ENCODE measurements at places on chromosomes 1 and 21. TPM values are rescaled to one million over a fixed set of nuclear protein-coding genes. Genes with fewer than 3 reads are reported as not detected.

DNA sequence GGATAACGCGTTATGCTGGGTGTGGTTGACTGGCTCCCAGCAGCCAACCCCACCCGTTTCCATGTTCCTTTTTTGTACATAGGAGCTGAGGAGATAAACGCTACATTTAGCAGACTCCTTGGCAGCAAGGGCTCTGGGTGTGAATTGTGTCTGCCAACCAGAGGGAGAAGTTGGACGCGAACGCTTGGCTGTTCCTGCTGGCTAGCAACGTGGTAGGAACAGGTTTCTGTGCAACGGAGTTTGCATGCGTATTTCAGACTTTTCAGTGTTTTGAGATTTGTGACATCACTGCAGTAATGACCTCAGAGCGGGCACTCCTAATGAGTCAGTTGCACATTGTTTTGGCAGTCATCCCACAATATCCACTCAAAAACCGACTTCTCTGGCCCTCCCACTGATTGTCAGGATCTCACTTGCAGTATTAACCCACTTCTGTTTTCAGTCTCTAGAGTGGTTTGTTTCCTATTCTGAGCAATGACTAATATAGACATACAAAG is 98.7 kb upstream of the RGS1 start:
- DNase-seq = no peak

GRCh38 chr21:37642493-37642892 is 273.8 kb downstream of the KCNJ6 start:
- no peak for DNase-seq

DNA sequence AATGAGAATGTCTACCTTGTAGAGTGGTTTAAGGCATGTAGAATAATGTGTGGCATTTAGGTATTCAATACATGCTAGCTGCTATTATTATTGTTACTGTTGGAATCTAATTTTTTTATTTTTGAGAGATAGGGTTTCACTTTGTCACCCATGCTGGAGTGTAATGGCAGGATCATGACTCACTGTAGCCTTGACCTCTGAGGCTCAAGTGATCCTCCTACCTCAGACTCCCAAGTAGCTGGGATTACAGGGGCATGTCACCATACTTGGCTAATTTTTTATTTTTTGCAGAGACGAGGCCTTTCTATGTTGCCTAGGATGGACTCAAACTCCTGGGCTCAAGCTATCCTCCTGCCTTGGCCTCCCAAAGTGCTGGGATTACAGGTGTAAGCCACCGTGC is 61.9 kb downstream of the EPB41 start:
- no peak for DNase-seq

GRCh38 chr1:50735443-50735842 is 224.6 kb downstream of the FAF1 start:
- DNase-seq = peak; percentile 44

DNA sequence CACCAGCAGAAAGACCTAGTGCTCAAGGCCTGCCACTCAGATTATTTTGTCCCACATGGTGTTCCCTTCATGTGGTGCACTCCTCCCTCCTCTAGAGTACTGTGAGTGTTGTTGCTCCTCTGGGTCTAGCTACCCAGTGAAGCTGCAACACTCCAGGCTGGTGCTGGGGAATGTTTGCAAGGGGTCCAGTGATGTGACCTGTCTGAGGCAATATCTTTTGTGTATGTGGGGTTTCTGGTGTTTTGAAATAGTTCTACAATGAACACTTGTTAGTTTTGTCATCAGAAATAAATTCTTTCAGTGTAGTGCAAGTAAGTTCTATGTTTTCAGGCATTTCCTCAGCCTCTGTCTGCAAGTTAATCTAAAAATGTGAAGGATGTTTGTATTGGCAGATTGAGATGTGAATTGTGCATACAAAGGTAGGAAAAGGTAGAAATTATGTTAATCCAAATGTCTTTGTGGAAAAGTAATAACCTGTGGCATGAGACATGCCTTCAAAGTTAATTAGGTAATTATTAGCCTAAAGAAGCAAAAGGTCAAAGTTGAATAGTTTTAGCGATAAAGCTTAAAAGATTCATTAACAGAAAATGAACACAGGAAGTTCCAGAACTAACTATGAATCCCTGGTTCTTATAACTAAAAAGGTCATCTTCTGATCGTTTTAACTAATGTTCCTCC is 616.8 kb downstream of the LTN1 start:
- DNase-seq = no peak

- no peak for DNase-seq
Measured at GRCh38 chr1:146035048-146035423, 13.5 kb upstream of the HJV start.

DNA sequence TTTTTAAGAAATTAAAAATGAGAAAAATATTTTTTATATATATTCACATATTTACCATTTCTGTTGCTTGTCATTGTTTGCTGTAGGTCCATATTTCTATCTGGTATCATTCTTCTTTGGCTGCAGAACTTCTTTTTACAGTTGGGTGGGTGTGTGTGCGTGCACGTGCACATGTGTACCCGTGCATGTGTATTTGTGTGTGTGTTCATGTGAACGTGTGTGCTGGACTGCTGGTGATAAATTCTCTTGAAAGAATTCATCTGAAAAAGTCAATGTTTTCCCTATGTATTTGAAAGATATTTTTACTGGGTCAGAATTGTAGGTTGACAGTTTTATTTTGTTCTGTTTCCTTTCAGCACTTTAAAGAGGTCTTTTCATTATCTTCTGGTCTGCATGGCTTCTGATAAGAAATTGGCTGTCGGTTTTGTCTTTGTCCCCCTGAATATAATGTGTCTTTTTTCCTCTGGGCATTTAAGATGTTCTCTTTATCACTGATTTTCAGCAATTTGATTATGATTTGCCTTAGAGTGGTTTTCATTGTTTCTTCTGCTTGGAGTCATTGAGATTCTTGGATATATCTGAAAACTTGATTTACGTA is 34.5 kb upstream of the DPH5 start:
- DNase-seq = no peak

DNA sequence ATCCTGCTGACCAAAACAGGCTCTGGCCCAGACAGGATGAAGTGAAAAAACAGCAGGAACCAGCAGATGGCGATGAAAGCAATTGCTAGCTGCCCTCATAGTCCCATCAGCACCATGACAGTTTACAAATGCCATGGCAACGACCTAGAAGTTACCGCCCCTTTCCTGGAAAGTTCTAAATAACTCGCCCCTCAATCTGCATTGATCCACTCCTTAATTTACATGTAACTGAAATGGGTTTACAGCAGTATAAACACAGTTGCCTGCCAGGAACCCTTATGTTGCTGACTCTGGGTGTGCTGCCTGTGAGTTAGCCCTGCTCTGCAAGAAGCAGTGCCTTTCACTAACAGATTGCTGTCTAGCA is 65.5 kb upstream of the CR1L start:
- peak; percentile 61 for DNase-seq

PEX19 gene
- 172 TPM for total RNA-seq

KRTAP10-5 gene
- total RNA-seq = not detected

GJA9 gene
- total RNA-seq = not detected
